ENCODE measurements at places on chromosomes 5 and 9. TPM values are rescaled to one million over a fixed set of nuclear protein-coding genes. Genes with fewer than 3 reads are reported as not detected.

GRCh38 chr5:144484124-144484897 is 313.6 kb downstream of the KCTD16 start:
- H3K27me3 ChIP-seq = no peaks in the 10 kb centered on the region
- no peaks in the 10 kb centered on the region for H3K36me3 ChIP-seq
- H3K27ac ChIP-seq = peak overlapping the region; percentile 65
- no peak for DNase-seq
- no peak overlapping the region for H3K4me3 ChIP-seq

- no peak overlapping the region for H3K27ac ChIP-seq
- no peak overlapping the region for H3K4me3 ChIP-seq
- no peaks in the 10 kb centered on the region for H3K36me3 ChIP-seq
Measured at GRCh38 chr5:131272724-131273123, 8.9 kb downstream of the CDC42SE2 start.

GRCh38 chr9:96192710-96193109 is 109.3 kb downstream of the HSD17B3 start:
- no peaks in the 10 kb centered on the region for H3K36me3 ChIP-seq
- H3K4me1 ChIP-seq = no peaks in the 10 kb centered on the region
- H3K27me3 ChIP-seq = no peaks in the 10 kb centered on the region
- H3K27ac ChIP-seq = no peak overlapping the region

GRCh38 chr5:123450640-123451039 is 27.4 kb upstream of the CEP120 start:
- no peaks in the 10 kb centered on the region for H3K36me3 ChIP-seq
- H3K4me1 ChIP-seq = peaks cover 19% of the 10 kb centered on the region
- no peak for DNase-seq
- no peaks in the 10 kb centered on the region for H3K27me3 ChIP-seq

DNA sequence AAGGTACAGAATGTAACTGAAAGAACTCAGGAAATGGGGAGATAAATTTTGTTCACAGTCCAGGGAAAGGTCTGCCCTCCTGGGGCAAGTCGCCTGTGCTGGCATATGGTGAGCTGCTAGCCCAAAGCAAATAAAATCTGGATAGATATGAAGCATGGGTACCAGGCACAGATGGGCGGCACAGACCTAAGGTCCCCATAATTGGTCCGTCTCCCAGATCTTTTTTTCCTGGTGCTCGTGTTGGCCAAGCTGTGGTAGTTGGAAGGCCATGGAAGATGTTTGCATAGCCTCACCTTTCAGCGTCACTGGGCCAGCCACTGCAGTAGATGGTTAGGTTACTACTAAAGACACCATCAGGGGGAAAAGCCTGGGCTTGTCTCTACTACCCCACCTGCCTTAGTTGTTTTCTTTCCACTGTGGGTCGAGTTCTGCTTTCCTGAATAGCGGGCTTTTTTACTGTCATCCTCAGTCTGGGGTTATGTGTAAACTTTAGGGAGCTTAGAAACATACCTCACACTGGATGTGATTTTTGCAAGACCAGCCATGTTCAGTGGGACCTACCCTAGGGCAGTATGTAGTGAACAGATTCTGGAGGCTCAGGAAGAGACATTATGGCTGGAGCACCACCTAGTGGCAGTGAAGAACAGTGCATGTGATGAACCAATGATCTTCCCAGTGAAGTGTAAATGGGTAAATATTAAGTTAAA is 24.2 kb upstream of the GLRX start:
- no peak overlapping the region for H3K4me3 ChIP-seq
- DNase-seq = peak; percentile 83
- H3K4me1 ChIP-seq = peaks cover 3% of the 10 kb centered on the region
- no peaks in the 10 kb centered on the region for H3K36me3 ChIP-seq
- no peaks in the 10 kb centered on the region for H3K27me3 ChIP-seq
- H3K27ac ChIP-seq = no peak overlapping the region

DNA sequence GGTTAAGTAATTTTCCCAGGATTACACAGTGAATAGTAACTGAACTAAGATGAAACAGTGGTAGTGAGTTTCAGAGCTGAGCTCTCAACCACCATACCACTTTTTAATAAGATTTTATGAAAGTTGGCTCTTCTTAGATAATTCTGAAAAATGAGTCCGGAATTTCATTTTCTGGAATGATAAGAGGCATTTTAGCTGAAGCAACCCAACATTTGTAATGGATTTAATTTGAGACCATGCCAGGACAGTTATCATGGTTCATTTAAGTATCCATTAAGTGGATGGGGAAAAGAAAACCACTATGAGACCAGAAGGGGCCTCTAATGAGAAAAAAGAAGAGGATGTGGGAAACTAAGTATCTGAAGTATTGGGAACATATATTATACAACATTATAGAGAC is 464.7 kb upstream of the C9orf72 start:
- H3K36me3 ChIP-seq = no peaks in the 10 kb centered on the region
- peaks cover 3% of the 10 kb centered on the region for H3K4me1 ChIP-seq
- no peaks in the 10 kb centered on the region for H3K27me3 ChIP-seq
- DNase-seq = no peak
- H3K4me3 ChIP-seq = no peak overlapping the region

DNA sequence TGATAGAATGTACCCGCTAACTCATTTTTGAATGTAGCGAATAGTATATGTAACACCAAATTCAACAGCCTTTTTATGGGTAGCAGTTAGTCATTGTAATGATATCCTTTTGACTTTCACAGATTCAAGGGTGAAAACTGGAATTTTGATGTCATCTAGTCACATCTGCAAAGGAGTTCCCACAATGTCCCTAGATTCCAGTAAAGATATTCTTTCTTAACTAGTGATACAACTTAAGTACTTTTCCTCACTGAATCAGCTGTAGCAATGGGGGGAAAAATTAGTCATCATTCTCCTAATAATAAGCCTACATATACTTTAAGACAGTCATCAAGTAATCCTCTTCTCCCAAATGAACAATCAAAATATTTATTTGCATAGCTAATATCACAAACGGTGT is 11.5 kb upstream of the SSBP2 start:
- H3K4me3 ChIP-seq = no peak overlapping the region
- no peaks in the 10 kb centered on the region for H3K27me3 ChIP-seq
- no peaks in the 10 kb centered on the region for H3K36me3 ChIP-seq
- H3K4me1 ChIP-seq = no peaks in the 10 kb centered on the region
- DNase-seq = no peak
- no peak overlapping the region for H3K27ac ChIP-seq

GRCh38 chr5:53431665-53432064 is 48.8 kb upstream of the FST start:
- H3K4me3 ChIP-seq = no peak overlapping the region
- H3K4me1 ChIP-seq = no peaks in the 10 kb centered on the region
- H3K27me3 ChIP-seq = no peaks in the 10 kb centered on the region
- no peak overlapping the region for H3K27ac ChIP-seq
- H3K36me3 ChIP-seq = no peaks in the 10 kb centered on the region

DNA sequence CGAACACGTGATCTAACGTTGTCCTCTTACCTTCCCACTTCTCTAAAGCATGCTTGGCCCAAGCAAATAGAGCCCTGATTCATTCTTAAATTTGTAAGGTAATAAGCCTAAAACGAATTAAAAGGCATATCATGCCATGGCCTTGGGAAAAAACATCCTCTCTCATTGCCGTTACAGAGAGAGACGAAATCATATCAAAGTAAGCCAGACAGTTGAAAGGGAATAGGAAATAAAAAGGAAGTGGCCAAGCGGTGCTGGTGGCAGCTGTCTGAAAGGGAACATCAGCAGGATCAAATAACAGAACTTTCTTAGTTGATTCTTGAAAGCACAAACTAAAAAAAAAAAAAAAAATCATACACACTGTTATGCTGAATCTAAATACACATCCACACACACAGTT is 49.1 kb upstream of the CDH6 start:
- no peaks in the 10 kb centered on the region for H3K27me3 ChIP-seq
- no peak for DNase-seq
- no peak overlapping the region for H3K27ac ChIP-seq
- H3K36me3 ChIP-seq = no peaks in the 10 kb centered on the region
- no peak overlapping the region for H3K4me3 ChIP-seq
- no peaks in the 10 kb centered on the region for H3K4me1 ChIP-seq

GRCh38 chr9:5443850-5444249 is 6.1 kb upstream of the PLGRKT start:
- H3K36me3 ChIP-seq = no peaks in the 10 kb centered on the region
- H3K27ac ChIP-seq = no peak overlapping the region
- no peaks in the 10 kb centered on the region for H3K4me1 ChIP-seq
- H3K27me3 ChIP-seq = no peaks in the 10 kb centered on the region

DNA sequence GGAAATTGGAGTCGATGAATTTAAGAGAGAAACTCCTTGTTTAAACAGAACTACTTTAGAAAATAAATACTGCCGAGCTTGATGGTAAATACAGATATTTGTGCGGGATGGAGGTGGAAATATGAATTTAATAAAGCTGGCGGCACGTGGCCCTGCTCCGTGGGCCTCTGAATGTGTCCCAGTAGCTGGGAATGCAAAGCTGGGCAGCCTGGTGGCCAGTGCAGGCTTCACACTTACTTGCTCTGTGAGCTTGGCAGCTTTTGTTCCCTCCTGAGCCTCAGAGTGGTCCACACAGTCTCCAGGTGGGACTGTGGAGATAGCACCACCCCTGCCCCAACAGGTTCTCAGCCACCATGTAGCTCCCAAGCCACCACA is 45.9 kb downstream of the BARX1 start:
- H3K36me3 ChIP-seq = no peaks in the 10 kb centered on the region
- H3K27me3 ChIP-seq = no peaks in the 10 kb centered on the region
- H3K4me3 ChIP-seq = no peak overlapping the region
- no peak for DNase-seq

DNA sequence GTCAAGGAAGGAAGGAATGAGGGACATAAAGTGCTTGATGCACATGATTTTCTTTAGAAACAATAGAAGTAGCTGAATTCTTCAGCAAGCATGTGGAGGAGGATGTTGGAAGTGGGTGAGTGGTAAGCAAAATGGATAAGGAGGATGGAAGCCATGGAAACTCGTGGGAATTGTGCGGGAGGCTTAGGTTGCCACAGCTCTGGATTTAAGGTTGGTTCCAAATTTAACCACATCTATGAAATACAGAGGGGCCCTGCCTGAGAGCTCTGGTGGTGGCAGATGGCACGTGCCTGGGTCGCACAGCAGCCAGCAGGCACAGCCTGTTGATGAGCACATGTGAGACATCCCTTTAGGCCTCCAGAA is 284.7 kb downstream of the SMARCA2 start:
- no peaks in the 10 kb centered on the region for H3K4me1 ChIP-seq
- no peak overlapping the region for H3K27ac ChIP-seq
- no peak for DNase-seq
- H3K4me3 ChIP-seq = no peak overlapping the region
- no peaks in the 10 kb centered on the region for H3K27me3 ChIP-seq

DNA sequence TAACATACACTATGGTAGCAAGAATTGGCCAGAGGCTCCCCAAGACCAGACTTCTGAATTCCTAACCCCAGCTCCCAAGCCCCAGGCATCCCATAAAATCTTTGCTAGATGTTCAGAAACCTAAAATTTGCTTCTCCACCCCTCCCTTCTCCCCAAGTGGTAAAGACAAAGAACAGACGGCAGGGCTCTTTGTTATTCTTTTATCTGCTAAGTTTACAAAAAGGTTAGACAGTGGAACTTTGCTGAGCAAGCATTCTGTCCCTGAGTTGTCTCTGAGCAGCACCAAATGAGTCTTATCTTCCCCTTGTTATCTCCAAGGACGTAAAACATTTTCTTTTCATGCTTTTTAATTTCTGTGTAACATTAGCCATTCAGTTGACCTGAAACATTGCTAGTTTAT is 30.2 kb downstream of the TJP2 start:
- no peaks in the 10 kb centered on the region for H3K27me3 ChIP-seq
- H3K36me3 ChIP-seq = no peaks in the 10 kb centered on the region
- no peak for DNase-seq
- H3K4me1 ChIP-seq = no peaks in the 10 kb centered on the region
- H3K4me3 ChIP-seq = no peak overlapping the region

DNA sequence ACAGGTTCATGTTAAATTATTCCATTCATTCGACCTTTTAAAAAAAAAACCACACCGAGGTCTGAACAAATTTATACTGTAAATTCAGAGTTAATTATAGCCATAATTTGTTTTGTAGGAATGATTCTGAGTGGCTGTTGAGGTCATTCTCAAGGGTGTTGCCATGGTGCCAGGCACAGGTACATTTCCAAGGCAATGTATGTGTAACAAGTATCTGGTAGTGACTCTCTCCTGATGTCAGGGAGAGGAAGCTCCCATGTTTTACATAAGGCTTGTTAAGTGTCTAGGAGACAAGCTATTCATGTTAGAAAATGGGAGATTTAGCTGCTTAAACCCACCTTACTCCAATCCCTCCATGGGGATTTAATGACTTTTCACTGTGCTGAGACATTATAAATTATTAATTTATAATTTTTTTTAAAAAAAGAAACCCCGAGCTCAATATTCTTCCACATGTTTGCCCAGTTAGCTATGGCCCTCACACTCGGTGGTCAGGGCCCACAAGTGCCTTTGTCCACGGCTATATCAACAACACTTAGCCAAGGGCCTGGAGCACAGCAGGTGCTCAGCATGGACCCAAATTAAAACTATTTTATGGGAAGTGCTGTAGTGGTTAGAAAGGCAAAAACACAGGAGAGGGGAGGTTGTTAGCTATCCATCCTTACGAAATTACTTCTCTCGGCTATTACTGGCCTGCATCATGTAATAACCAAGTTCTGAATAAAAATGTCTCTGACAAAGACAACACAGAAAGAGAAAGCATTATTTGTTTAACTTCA is 154.6 kb upstream of the GNA14 start:
- H3K27me3 ChIP-seq = no peaks in the 10 kb centered on the region
- no peak overlapping the region for H3K27ac ChIP-seq
- H3K36me3 ChIP-seq = 0 out of 2 replicates have a peak, but pooled peaks cover 4% of the 10 kb centered on the region
- no peak overlapping the region for H3K4me3 ChIP-seq
- DNase-seq = no peak
- H3K4me1 ChIP-seq = peaks cover 16% of the 10 kb centered on the region

GRCh38 chr9:95167998-95168397 is 149.5 kb downstream of the FANCC start:
- peaks cover 2% of the 10 kb centered on the region for H3K36me3 ChIP-seq
- H3K27me3 ChIP-seq = no peaks in the 10 kb centered on the region
- H3K4me3 ChIP-seq = no peak overlapping the region
- no peak overlapping the region for H3K27ac ChIP-seq
- DNase-seq = peak; percentile 26
- peaks cover 18% of the 10 kb centered on the region for H3K4me1 ChIP-seq

GRCh38 chr9:128025736-128026135 is 41.4 kb downstream of the NAIF1 start:
- H3K27me3 ChIP-seq = no peaks in the 10 kb centered on the region
- no peak overlapping the region for H3K27ac ChIP-seq
- H3K36me3 ChIP-seq = no peaks in the 10 kb centered on the region
- DNase-seq = no peak
- H3K4me1 ChIP-seq = peaks cover 3% of the 10 kb centered on the region

DNA sequence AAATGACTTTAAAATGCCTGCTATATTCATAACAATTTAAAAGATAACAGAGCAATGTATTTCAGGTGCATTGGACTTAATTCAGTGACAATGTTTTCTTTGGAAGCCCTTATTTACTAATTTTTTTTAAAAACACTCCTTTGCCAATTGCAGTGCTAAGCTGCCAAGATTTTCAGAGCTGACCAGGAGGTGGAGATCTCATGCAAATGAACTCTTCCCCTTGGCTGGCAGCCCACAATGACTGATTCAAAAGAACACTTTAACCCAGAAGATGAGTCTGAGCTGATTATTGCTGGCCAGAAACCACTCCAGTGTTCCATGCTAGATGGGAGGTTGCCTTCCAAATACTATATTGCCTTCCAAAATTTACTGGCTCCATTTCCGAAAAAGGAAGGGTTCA is 128.3 kb upstream of the CCNH start:
- H3K27me3 ChIP-seq = no peaks in the 10 kb centered on the region
- no peak overlapping the region for H3K4me3 ChIP-seq
- peak; percentile 19 for DNase-seq
- H3K36me3 ChIP-seq = no peaks in the 10 kb centered on the region

PAEP gene
- not detected for polyA plus RNA-seq

SGCD gene
- 0.94 TPM for polyA plus RNA-seq

RGS7BP gene
- polyA plus RNA-seq = not detected

SLC2A6 gene
- 7.7 TPM for polyA plus RNA-seq

BAAT gene
- 0.02 TPM for polyA plus RNA-seq

ROR2 gene
- polyA plus RNA-seq = 0.34 TPM

Data from SK-N-SH (cell line).